ENCODE measurements at places on chromosomes 5 and 9. TPM values are rescaled to one million over a fixed set of nuclear protein-coding genes. Genes with fewer than 3 reads are reported as not detected.

The ORM1 gene
- not detected for total RNA-seq

The GRXCR2 gene
- not detected for total RNA-seq

The IGFBPL1 gene
- total RNA-seq: not detected

The SPARC gene
- total RNA-seq: not detected

The MARCOL gene
- not detected for total RNA-seq

The SPINK7 gene
- total RNA-seq: not detected

The IL5 gene
- total RNA-seq: 7.0 TPM

The CDH9 gene
- total RNA-seq: not detected

The FBXL7 gene
- not detected for total RNA-seq

The LCN10 gene
- 1.1 TPM for total RNA-seq

The RALGDS gene
- total RNA-seq: 93.0 TPM

The NUTM2G gene
- total RNA-seq: not detected

The FYB1 gene
- 93.7 TPM for total RNA-seq

The FAM120A gene
- total RNA-seq: 147 TPM

The OCLN gene
- total RNA-seq: 0.12 TPM

The SPINK1 gene
- total RNA-seq: not detected

The ELOVL7 gene
- total RNA-seq: 1.1 TPM

The PSMB7 gene
- total RNA-seq: 223 TPM

The PCDHB13 gene
- not detected for total RNA-seq

The SOWAHA gene
- total RNA-seq: 0.59 TPM

The FGF1 gene
- not detected for total RNA-seq

The LOX gene
- 0.05 TPM for total RNA-seq

The CD72 gene
- 8.1 TPM for total RNA-seq

The PDZD2 gene
- not detected for total RNA-seq

The CFAP77 gene
- total RNA-seq: not detected

The CRB2 gene
- not detected for total RNA-seq

The SLC31A1 gene
- total RNA-seq: 18.6 TPM

The RACK1 gene
- 2,172 TPM for total RNA-seq

The TMC1 gene
- not detected for total RNA-seq

The SOHLH1 gene
- total RNA-seq: not detected

The CNTFR gene
- not detected for total RNA-seq

The DND1 gene
- 2.8 TPM for total RNA-seq

The SLC36A2 gene
- total RNA-seq: not detected

The LCP2 gene
- 283 TPM for total RNA-seq

The STK32A gene
- total RNA-seq: not detected

The STKLD1 gene
- total RNA-seq: 0.33 TPM

The PHF24 gene
- 0.57 TPM for total RNA-seq

The SHB gene
- 1.6 TPM for total RNA-seq

The LIFR gene
- total RNA-seq: 0.12 TPM

The FAM174A gene
- 8.1 TPM for total RNA-seq

The SLC6A18 gene
- total RNA-seq: not detected

The FAM151B gene
- 0.23 TPM for total RNA-seq

The UBAP2 gene
- total RNA-seq: 51.8 TPM

The DCTN3 gene
- total RNA-seq: 57.0 TPM

The GOLGA2 gene
- total RNA-seq: 50.4 TPM

The PCDHGA9 gene
- 0.44 TPM for total RNA-seq
